ENCODE measurements at places on chromosomes 2 and 18.
A peak's percentile ranks its signal among the peaks of the same experiment; 100 is the strongest.

GRCh38 chr2:151780938-151781337 lies 46.7 kb upstream of the NEB start:
- DNase-seq, result no peak

- peak; percentile 55 for DNase-seq
Observed at GRCh38 chr2:15177103-15177502, 384.0 kb downstream of the NBAS start.

DNA sequence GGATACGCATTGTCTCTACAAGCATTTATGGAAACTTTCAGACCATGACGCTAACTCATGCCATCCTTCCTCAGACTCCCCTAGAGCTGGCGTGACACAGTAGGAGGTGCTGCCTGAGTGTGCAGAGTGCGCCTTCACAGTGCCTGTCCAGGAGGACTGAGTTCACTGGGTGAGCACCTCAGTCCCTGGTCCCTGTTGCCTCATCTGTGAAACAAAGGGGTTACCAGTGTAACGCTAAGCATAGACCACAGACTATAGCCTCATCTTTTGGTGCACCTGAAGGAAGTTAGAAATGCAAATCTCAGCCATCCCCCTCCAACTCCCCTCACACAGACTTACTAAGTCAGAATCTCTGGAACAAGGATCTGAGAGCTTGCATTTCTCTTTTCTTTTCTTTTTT lies 142.8 kb downstream of the TMEM17 start:
- DNase-seq, result no peak

DNA sequence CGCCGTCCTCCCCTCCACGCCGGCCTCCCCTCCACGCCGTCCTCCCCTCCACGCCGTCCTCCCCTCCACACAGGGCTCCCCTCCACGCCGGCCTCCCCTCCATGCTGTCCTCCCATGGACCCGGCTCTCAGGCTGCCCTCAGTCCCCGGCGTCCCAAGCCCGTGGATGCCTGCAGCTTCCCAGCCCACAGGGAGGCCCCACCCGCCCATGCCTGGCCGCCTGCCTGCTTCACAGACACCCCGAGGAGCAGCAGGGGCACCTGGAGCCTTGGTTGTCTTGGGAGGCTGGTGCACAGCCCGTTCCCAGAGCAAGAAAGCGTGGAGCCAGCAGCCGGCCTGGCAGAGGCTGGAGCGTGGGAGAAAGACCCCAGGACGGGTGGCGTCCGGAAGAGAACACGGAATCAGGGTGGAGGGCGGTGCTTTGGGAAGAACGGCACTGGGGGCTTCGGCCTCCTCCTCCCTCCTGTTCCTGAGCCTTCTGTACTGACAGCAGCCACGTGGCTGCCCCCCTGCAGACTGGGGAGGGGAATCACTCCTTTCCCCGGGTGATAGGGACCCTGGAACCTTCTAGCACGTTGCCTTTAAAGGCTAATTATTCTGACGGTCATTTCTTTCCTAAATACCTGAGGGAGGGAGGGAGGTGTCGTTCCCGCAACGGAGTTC lies 26.2 kb upstream of the KCNG2 start:
- no peak for DNase-seq

DNA sequence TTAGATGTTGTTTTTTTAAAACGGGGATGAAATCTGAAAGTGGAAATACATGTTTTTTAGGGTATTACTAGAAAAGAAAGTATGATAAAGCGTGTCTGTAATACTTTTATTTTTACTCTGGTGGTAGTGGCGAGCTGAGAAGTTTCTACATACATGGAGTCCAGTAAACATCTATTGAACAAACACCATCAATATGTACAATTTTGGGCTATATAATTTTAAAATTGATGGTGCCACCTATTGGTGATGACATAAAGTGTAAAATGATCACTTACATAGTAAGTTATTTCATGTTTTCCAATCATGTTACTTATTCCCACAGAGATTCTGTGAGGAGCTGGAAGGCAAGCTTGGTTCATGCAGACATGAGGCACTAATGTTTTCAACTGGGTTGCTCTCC lies 31.5 kb upstream of the NFE2L2 start:
- no peak for DNase-seq

DNA sequence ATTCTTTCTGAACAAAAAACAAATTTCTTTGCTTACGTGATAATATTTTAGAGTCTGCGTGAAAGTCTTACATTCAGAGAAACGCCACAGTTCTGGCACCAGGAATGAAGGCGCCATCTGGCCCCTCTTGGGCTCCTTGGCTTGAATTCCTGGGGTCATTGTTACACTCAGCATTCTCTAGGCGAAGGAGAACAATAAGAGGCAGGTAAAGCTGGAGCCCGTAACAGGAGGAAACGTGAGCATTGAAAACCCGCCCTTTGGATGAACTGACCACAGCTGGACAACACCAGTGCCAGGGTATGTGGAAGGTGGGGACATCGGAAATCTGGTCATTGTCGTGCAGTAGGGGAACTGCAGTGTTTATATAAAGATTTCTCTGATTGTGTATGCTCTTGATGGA lies 144.8 kb downstream of the RNF152 start:
- DNase-seq, result no peak

- no peak for DNase-seq
Observed at GRCh38 chr2:37984589-37984988, 59.5 kb downstream of the RMDN2 start.

DNA sequence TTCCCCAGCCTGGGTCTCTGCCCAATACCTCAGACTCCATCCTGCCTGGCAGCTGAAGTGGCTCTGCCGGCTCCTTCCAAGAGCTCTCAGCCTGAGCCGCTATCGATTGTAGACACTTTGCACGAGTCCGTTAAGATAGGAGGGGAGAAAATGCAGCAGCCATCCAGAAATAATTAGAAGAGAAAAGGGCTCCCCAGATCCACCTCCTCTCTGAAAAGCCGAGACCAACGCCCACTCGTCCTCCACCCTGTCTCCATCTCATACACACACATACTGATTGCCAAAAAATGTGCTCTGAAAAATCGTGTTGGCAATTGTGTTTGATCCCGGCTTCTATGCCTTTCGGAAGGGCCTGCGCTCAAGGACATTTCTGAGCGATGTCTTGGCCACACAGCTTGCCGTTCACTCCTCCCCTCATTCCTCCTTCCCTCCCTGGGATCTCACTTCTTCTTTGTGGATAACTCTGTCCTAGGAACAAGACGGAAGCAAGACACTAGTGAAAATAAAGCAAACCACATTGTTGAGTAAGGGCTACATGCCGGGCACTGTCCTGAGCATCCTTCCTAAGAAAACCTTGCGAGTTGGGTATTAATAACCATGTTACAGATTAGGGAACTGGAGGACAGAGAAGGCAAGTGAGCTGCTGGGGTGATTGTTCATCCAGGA lies 372.8 kb upstream of the MYT1L start:
- no peak for DNase-seq

DNA sequence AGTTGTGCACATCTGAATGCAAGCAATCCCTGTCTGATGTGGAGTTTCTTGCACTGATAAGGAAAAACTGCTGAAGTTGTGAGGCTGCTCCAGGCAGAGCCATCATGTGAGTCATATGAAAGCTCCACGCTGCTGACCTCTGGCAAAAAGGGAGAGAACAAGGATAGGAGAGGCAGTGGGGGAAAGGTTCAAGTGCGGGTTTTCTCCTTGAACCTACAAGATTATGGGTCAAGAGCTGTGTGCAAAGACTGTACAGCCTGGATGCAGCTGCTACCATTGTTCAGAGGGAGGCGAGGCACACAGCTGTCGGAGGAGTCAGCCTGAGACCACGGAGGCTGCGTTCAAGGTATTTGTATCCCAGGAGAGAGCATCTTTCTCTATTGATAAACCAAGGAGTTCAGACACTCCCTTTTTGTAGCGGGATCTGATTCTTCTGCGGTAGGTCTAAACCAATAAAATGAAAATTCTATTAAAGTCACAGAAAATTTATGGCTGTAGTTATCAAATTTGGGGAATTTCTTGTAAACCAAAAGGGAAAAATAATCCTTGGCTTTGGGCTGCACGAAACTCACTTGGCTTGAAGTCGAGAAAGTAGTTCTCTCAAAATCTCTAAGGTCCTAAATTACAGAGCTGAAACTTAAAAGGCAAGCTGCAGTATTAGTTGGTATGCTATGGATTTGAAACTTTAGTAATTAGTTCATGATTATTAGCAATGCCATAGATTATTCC lies at the start of gene CDK15:
Gene CDK15, plus strand, starts transcription at position 96 of the 729 bp plus-strand sequence. Its CDS starts 128 bp downstream, at position 224.
- DNase-seq, result no peak

DNA sequence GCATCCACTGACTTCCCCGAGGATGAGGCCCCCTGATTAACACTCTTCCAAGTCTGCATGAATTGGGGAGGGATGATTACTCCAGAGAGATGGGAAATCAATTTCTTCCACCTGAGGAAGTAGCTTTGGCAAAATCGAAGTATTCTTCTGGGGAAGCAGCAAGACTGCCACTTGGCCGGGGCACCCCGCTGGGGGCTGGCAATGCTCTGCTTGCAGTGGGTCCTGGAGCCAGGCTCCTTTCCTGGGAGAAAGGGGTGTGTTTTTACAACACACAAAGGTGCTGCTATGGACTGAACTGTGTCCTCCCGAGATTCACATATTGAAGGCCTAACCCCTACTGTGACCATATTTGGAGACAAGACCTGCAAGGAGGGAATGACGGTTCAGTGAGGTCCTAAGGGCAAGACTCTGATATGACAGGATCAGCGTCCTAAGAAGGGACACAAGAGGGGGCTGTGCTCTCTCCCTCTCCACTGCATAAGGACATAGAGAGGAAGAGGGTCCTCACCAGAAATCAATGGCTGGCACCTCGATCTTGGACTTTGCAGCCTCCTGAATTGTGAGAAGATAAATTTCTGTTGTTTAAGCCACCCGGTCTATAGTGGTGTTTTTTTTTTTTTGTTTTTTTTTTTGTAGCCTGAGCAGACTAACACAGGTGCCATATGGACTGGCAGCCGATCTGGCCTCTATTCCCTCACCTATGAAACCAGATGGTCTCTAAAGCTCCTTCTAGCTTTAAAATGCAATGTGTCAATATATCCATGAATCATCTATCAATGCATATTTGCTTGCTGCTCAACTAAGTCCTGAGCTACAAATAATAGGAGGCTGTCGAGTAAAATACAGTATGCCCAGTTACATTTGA lies 3.6 kb upstream of the SMARCAL1 start:
- no peak for DNase-seq

DNA sequence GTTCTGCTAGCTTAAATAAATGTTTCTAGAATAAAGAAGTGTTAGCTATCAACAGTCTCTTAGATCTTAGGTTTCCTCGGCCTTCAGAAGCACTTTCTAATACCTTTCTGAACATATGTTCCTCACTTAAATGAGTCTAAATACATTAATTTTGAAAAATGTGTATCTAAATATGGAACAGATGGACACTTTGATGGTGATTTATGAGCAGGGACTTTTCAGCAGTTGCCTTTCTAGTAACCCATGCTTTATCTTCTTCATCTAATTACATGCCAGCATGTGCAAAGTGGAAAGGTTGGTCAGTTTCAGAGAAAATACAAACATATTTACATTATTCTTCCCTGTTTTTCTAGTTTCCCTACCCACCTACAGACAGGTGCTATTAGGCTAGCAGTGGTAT lies 797.0 kb upstream of the CHAC2 start:
- no peak for DNase-seq

DNA sequence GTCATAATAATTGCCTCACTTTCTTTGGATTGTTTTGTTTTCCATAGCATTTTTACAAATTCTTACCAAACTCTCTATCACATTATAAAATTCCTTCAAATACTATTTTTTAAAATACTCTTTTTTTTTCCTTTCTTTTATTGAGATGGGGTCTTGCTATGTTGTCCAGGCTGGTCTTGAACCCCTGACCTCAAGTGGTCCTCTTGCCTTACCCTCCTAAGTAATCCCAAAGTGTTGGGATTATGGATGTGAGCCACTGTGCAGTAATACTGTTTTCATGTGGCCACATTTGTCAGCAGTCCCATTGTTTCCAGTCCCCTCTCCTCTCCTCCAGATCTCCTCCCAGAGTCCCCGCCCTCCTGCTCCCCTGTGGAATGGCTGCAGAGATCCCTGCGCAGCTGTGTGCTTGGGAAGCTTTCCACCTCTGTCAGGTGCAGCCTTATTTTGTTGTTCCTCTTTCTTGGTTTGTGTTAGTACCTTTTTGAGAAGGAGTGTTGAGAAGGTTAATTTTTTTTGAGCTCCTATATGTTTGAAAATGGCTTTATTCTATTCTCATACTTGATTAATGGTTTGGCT lies 227.3 kb downstream of the LOXHD1 start:
- no peak for DNase-seq

DNA sequence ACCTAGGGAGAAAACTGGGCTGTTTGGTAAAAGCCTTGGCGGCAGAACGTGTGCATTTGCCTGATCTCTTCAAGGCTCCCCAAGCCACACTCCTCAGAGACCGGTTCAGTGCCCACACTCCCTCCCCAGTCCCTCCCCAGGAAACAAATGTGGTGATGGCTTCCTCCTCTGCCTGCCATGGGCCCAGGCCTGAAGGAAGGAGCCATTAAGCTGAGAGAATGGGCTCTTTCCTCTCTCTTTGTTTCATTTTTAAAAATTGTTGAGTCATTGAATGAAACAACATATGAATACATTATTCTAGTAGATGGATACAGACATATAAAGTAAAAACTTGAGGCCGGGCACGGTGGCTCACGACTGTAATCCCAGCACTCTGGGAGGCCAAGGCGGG lies 50.6 kb upstream of the YWHAQ start:
- no peak for DNase-seq

- DNase-seq, result no peak
Observed at GRCh38 chr2:172109988-172110811, 7.5 kb upstream of the DLX2 start.

DNA sequence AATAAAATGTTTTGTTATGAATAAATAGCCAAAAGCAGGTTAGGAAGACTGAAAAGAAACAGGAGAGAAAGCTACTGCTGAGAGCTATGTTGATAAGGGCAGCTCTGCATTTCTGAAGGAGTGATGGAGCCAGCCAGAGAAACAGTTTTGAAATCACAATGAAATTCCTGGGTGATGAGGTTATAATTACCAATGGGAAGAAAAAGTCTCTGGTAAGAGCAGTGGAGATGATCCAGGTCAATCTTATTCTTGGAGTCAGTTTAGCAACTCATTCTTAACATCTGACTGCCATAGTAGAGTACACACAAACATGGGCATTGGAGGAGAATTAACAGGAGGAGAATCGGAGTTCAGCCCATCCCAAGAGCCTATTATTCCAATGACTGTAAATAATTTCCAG lies 2.4 kb downstream of the ALKAL2 start:
- DNase-seq, result no peak

- no peak for DNase-seq
Observed at GRCh38 chr2:206213514-206213845, 53.8 kb downstream of the EEF1B2 start.

DNA sequence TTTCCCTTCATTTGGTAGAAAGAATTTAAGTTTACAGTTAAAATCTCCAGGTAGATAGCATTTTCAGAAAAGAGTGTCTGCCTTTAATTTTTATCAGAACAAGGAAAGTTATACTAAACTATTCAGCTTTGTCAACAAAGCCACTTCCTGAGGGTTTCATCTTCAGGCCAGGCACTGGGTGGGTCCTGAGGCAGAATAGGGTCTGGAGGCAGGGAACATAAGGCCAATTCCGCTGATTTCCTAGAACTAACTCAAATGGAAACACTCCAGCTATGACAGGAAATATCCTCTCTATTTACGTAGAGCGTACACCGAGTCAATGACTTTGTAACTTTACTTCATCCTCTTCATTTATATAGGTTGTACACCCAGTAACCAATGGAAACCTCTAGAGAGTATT lies 32.7 kb upstream of the FAM124B start:
- no peak for DNase-seq

Data from CD8-positive, alpha-beta T cell (primary cell).